Coronary artery (tissue), 2 donors: ENCODE measurements at places on chromosomes 11 and 22.
A peak's percentile ranks its signal among the peaks of the same experiment; 100 is the strongest.

GRCh38 chr11:2306452-2306823 is 4.6 kb downstream of the TSPAN32 start:
- DNase-seq: peak; percentile 76

GRCh38 chr11:26904132-26904531 is 89.8 kb upstream of the FIBIN start:
- DNase-seq: no peak

GRCh38 chr11:61061081-61061826 is 41.0 kb upstream of the CD5 start:
- DNase-seq: peak; percentile 49

DNA sequence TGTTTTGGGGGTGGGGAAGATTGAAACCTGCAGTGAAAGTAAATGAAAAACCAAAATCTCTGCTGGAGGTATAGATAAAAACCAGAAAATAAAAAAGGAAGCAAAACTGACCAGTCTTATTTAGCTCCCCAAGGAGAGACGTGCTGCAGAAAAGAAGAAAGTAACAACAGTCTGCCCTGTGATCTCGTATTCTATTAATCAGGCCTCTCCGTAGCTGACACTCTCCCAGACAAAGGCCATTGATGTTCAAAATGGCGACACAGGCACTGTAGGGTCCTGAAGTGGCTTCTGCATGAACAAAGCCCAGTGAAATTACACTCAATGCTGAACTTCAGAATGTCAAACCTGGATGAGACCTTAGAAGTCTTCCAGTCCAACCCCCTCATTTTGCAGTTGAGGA is 106.6 kb downstream of the NXPE2 start:
- no peak for DNase-seq

DNA sequence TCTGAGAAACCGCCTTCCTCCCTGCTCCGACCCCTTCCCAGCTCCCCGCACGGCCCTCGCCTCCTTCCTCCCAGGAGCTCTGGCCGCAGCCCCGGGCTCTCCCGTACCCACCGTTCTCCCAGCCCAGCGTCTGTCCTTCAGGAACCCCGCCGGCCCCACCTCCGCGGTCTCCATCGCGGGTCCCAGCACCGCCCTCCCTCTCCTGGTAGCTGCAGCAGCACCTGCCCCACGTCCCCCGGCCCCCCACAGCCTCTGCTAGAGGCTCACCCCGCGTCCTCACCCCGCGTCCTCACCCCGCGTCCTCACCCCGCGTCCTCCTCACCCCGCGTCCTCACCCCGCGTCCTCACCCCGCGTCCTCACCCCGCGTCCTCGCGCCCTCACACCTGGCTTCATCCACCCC is 85.9 kb downstream of the WNT7B start:
- DNase-seq: no peak
